Activated CD8-positive, alpha-beta memory T cell treated with anti-CD3 and anti-CD28 coated beads, Interleukin-2, amount 10 ng/mL, durations not matched to agents 7 days and 5 days (primary cell): ENCODE measurements at places on chromosomes 6 and 20. TPM values are rescaled to one million over a fixed set of nuclear protein-coding genes. Genes with fewer than 3 reads are reported as not detected.

DNA sequence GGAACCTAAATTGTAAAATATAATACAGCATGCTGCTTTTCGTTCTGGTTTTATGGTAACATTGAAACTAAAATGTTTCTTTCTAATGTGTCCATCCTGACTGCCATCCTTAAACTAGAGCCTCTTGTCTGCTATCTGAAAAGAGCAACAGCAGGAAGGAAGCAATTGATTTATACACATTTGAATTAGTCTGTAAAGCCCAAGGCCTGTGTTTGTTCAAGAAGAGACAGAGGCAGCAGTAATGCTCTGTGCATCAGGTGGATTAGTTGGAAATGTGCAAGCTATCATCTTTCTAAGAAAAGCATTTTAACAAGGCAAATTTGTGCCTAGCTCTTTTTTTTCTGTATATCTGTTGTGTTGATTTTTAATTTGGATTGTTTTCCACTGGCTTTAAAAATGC is 128.6 kb downstream of the SCAF8 start:
- DNase-seq, result no peak

DNA sequence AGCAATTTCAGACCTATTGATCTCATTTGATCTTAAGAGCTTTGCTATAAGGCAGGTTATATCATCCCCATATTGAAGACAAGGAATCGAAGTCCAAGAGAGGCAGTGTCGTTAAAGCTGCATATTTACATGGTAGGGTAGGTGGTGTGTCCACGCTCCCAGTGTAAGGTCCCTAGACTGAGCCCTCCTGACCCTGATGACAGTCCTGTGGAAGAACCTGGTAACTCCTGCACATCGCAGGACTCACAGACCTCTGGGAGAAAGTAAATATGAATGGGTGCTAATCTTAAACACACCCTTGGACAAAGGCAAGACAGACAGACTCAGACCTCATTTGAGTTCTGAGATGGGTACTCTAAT is 602 bp upstream of the HLA-DPB1 start:
- no peak for DNase-seq

PYGB gene
- total RNA-seq, result 36.8 TPM

GINS1 gene
- 36.5 TPM for total RNA-seq
